ENCODE measurements at places on chromosomes 2 and 18. TPM values are rescaled to one million over a fixed set of nuclear protein-coding genes. Genes with fewer than 3 reads are reported as not detected.

The TUBA3E gene
- total RNA-seq, result not detected

The DNAJB2 gene
- total RNA-seq, result 48.5 TPM

GRCh38 chr18:77223653-77224052 lies 26.0 kb upstream of the GALR1 start:
- no peak overlapping the region for H3K4me3 ChIP-seq
- no peak overlapping the region for H3K27ac ChIP-seq
- DNase-seq, result no peak
- H3K4me1 ChIP-seq, result no peaks in the 10 kb centered on the region

GRCh38 chr2:239461291-239462190 lies 60.7 kb upstream of the HDAC4 start:
- no peaks in the 10 kb centered on the region for H3K27me3 ChIP-seq
- no peaks in the 10 kb centered on the region for H3K36me3 ChIP-seq
- DNase-seq, result no peak
- H3K27ac ChIP-seq, result no peak overlapping the region
- H3K4me1 ChIP-seq, result no peaks in the 10 kb centered on the region

GRCh38 chr18:25169701-25170100 lies 182.3 kb downstream of the ZNF521 start:
- no peaks in the 10 kb centered on the region for H3K27me3 ChIP-seq
- H3K36me3 ChIP-seq, result no peaks in the 10 kb centered on the region
- H3K4me3 ChIP-seq, result no peak overlapping the region
- no peak for DNase-seq
- H3K4me1 ChIP-seq, result no peaks in the 10 kb centered on the region

GRCh38 chr2:160680294-160680693 lies 186.7 kb upstream of the RBMS1 start:
- H3K27me3 ChIP-seq, result no peaks in the 10 kb centered on the region
- no peak overlapping the region for H3K4me3 ChIP-seq
- no peak for DNase-seq
- no peaks in the 10 kb centered on the region for H3K4me1 ChIP-seq

Measured in CD8-positive, alpha-beta memory T cell (primary cell).